ENCODE measurements at places on chromosomes 1 and 21.

GRCh38 chr1:107593501-107594209 lies 371.3 kb downstream of the VAV3 start:
- DNase-seq: no peak

- DNase-seq: no peak
These were observed 12.9 kb downstream of the DPYD start for GRCh38 chr1:97907886-97908285.

DNA sequence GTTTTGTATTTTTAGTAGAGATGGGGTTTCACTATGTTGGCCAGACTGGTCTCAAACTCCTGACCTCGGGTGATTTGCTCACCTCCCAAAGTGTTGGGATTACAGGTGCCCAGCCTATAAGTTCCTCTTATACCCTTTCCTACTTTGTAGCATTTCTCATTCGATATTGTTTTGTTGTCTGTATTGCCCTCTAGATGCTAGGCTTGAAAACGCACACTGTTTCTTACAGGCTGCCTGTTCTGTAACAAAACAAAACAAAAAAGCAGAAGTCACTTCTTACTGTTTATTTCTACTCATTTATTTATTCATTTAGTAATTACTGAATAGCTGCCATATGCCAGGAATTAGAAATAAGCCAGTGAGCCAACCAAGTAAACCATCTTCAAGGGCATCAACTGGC lies 136.9 kb upstream of the BMP8A start:
- peak; percentile 24 for DNase-seq

- no peak for DNase-seq
These were observed 3.4 kb upstream of the PEX10 start for GRCh38 chr1:2415801-2416208.

DNA sequence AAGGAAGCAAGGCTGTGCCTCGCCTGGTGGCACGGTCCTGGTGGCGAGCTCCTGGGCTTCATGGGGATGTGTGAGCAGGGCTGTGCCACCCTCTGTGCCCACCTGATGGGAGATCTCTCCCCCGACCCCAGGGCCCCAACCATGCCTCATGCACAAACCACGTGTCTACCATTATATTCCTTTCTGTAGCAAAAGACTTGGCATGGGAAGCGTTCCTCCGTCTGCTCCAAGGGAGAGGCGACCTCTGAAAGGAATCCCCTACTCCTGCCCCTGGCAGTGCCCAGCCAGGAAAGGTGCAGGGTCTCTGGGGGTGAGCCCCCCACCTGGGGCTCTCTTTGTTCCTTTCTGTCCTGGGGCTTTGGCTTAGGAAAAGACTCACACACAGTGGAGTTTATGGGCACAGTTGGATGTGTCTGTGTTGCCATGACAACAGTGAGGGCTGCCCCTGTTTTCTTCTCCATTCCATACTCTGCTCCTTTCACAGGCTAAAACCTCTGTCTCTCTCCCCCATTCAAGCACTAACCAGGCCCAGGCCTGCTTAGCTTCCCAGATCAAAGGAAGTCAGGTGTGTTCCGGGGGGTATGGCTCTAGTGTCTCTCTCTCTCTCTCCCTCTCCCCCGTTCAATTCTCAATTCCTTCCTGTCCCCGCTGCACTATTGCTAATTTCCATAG lies 21.4 kb upstream of the LRRN2 start:
- peak; percentile 21 for DNase-seq

- DNase-seq: no peak
These were observed 34.9 kb downstream of the UBIAD1 start for GRCh38 chr1:11307852-11308251.

GRCh38 chr1:12161324-12161661 lies 5.5 kb upstream of the TNFRSF1B start:
- DNase-seq: no peak

DNA sequence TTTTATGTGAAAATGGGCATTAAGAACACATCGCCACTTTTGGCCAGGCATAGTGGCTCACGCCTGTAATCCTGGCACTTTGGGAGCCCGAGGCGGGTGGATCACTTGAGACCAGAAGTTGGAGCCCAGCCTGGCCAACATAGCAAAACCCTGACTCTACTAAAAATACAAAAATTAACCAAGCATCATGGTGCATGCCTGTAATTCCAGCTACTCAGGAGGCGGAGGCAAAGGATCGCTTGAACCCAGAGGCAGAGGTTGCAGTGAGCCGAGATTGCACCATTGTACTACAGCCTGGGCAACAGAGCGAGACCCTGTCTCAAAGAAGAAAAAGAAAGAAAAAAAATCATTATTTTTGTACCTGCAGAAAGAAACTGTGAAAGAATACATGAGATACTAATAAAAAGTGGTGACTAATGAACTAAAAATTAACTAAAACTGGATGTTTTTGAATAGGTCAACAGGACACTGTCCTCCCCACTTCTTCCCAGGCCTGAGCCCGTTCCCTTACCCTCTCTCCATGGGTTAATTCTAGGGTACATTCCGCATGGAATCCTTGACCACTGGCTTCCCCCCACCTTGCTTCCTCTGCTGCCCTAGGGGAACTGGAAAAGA lies 8.3 kb upstream of the TINAGL1 start:
- DNase-seq: no peak

GRCh38 chr1:67053535-67053784 lies 488 bp downstream of the SLC35D1 start:
- DNase-seq: no peak

DNA sequence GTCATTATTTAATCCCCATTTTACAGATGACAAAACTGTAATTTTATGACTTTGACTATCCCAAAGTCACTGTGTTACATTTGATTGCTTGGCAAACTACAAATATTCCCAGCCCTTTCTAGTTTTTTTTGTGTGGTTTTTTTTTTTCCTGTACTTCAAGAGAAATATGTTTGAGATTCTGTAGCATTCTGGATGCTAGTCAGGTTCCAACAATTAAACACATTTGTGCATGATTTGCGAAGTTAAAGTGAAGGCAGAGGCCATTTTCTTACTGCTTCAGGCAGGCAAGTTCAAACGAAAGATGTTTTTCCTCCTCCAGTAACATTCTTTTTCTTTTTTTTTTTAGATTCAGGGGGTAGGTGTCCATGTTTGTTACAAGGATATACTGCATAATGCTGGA lies 107.9 kb upstream of the SERTAD4 start:
- no peak for DNase-seq

DNA sequence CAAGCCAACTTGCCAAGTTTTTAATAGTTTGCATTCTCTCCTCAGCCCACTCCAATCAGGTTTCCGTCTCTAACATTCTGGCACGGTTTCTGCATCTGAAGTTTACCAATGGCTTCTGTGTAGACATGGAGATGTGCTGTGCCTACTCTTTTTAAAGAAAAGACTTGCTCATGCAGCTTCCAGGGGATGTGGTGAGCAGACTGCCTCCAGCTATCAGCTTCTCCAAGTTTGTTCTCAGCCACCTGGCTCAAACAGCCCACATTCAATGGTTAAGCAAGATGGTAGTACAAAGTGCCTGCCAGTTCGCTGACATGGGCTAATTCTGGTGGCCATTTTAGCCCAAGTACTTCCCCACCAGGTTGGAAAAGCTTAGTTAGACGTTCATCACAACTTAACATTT lies 465.3 kb downstream of the NEGR1 start:
- no peak for DNase-seq

DNA sequence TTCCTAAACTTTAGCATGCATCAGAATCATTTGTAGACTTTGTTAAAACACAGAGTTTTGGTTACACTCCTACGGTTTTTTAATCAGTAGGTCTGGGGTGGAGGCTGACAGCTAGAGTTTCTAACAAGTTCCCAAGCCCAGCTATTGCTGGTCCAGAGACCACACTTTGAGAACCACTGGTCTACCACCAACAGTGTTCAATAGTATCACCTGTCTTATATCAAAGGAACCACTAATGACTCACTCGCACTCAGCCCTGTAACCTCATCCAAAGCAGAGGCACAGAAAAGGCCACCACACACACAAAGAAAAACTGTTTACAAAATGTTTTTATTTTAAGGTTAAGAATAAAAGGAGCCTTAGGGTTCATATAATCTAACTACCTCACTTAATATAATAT lies 68.7 kb downstream of the HIVEP3 start:
- no peak for DNase-seq

DNA sequence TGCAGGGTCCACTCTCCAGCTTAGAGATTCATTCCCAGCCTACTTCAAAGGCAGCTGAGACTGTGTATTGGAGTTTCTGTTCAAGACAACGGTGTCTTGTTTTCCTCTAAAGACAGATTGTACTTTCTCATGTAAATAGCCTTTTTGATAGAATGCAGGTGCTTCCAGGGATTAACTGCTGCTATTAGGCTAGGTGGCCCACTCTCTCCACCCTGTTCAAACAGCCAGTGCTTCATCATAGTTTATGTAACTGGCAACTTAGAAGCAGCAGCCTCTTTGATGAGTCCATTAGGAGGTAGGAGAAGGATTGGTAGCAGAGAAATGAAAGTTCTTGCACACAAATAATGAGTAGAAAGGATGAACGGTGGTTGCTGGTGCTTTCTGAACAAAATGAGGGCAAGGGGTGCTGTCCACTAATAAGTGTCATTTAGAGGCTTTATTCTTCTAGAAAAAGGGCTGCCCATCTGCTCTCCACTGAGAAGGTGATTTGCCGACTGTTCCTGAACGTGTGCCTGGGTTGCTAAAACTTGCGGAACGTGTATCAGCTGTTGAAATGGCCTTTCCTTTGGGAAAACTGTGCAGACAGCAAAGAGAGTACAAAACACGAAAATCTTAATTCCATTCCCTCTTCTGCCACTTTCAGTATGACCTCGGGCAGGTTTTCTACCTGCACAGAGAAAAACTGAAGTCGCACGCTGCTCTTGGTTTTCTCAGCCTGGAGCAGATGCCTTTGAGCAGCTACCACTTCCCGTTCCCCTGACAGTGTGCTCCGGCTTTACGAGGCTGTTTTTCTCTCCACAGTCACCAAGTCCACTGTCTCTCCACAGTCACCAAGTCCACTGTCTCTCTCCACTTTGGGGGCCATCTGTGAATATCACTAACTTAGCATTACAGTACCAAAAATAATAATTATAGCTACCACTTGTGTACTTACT lies 228.9 kb downstream of the KIF26B start:
- no peak for DNase-seq

DNA sequence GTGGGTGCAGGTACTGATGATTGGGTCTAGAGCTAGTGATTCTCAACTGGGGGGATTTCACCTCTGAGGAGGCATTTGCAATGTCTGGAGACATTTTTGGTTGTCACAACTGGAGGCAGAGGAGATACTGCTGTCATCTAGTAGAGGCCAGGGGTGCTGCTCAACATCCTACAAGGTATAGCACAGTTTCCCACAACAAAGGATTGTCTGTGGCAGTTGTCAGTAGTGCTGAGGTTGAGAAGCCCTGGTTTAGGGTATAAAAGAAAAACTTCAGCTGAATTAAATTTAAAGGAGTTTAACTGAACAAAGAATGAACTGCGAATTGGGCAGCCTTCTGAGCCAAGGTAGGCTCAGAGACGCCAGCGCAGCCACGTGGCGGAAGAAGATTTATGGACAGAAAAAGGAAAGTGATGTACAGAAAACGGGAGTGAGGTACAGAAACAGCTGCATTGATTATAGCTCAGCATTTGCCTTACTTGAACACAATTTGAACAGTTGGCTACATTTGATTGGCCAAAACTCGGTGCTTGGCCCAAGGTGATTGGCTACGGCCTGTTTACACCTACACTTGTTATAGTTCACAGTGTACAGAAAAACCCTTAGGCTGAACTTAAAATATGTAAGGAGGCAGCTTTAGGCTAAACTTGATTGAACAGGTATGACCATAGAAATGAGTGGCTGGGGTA lies 40.4 kb downstream of the MPZL1 start:
- DNase-seq: no peak

DNA sequence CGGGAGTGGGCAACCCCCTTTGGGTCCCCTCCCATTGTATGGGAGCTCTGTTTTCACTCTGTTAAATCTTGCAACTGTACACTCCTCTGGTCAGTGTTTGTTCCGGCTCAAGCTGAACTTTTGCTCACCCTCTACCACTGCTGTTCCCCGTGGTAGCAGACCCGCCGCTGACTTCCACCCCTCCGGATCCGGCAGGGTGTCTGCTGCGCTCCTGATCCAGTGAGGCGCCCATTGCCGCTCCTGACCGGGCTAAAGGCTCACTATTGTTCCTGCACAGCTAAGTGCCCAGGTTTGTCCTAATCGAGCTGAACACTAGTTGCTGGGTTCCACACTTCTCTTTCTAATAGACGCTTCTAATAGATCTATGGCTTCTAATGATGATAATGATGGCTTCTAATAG lies 488.6 kb downstream of the MRPL39 start:
- no peak for DNase-seq

DNA sequence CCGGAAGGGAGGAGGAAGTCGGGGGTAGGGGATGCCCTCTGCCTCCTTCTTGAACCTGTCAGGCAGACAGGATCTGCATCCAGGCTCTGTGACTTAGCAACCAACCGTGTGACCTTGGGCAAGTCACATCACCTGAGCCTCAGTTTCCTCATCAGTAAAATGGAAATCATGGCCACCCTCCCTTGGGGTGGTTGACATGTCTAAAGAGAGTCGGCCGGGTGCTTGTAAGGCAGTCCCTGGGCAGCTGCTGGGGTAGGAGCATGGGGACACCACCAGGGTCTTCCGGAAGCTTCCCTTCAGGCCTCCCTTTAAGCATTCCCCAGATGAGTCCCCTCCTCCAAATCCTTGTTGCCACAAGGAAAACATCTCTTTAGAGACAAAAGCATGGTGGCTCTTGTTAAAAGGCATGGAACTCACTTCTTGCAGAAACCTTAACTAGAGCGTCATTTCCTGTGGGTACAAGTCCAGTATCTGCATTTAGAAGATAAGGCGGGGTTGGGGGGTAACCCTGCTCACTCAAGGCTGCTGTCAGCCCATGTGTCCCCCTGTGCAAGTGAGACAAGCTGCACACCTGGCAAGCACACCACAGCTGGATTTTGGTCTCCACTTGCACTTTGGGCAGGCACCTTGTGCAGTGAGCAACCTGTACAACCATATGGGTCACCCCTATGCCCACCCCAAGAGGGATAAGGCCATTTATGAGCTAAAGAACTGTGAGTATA lies 10.4 kb downstream of the CLCNKB start:
- DNase-seq: peak; percentile 62

GRCh38 chr1:205287767-205288559 lies 33.6 kb downstream of the NUAK2 start:
- DNase-seq: peak; percentile 93

GRCh38 chr1:58789322-58789856 lies 5.5 kb upstream of the JUN start:
- DNase-seq: no peak

DNA sequence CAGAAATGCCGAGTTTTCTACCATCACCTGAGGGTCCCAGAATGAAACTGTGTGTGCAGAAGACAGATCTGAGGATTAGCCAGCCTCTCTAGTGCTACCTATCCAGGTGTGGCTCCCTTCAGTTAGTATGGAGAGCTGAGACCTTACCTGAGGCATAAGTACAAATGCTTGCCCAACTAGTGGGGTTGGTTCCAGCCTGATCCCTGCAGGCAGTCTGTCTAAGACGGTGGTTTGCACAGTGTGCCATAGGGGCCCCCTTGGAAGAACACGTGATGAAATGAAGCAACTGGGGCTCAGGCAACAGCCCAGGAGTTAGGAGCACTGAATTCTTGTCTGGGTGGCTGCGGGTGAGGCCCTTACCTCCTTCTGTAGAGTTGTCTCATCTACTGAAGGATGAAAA lies 15.6 kb downstream of the S100A7A start:
- DNase-seq: no peak

Data from OCI-M1 (cell line).